ENCODE measurements at places on chromosomes 1 and 21. TPM values are rescaled to one million over a fixed set of nuclear protein-coding genes. Genes with fewer than 3 reads are reported as not detected.

FAM167B gene
- 0.35 TPM for total RNA-seq

MRAP gene
- total RNA-seq = not detected

MARK1 gene
- total RNA-seq = 5.4 TPM

SH3BP5L gene
- total RNA-seq = 23.5 TPM

GPX7 gene
- total RNA-seq = 35.1 TPM

PTPRF gene
- 155 TPM for total RNA-seq

OR10J1 gene
- not detected for total RNA-seq

AMPD1 gene
- total RNA-seq = not detected

KRTAP19-3 gene
- not detected for total RNA-seq

OXCT2 gene
- total RNA-seq = 15.0 TPM

CLDN17 gene
- total RNA-seq = not detected

ZNF496 gene
- 43.9 TPM for total RNA-seq

BSDC1 gene
- total RNA-seq = 56.7 TPM

NR0B2 gene
- not detected for total RNA-seq

TEKT2 gene
- total RNA-seq = 0.29 TPM

LPAR3 gene
- 1.2 TPM for total RNA-seq

EFNA3 gene
- 1.7 TPM for total RNA-seq

TCHHL1 gene
- not detected for total RNA-seq

FAM151A gene
- not detected for total RNA-seq

PAPPA2 gene
- total RNA-seq = 0.14 TPM

PLD5 gene
- total RNA-seq = 3.7 TPM

SELP gene
- total RNA-seq = not detected

TNFSF4 gene
- 0.35 TPM for total RNA-seq

APOBEC4 gene
- total RNA-seq = not detected

KCNH1 gene
- total RNA-seq = 6.9 TPM

RAB42 gene
- 14.5 TPM for total RNA-seq

ALDH9A1 gene
- total RNA-seq = 44.5 TPM

BCAR3 gene
- 64.2 TPM for total RNA-seq

NBPF4 gene
- total RNA-seq = not detected

LRIF1 gene
- total RNA-seq = 11.1 TPM

TNFRSF1B gene
- total RNA-seq = 1.5 TPM

B3GALT5 gene
- total RNA-seq = 7.8 TPM

ZMYM4 gene
- total RNA-seq = 19.8 TPM

SLC30A7 gene
- 15.6 TPM for total RNA-seq

PRKAA2 gene
- 8.4 TPM for total RNA-seq

TEX35 gene
- not detected for total RNA-seq

S100B gene
- not detected for total RNA-seq

DIP2A gene
- total RNA-seq = 20.9 TPM

TNFRSF9 gene
- 0.69 TPM for total RNA-seq

RGS1 gene
- not detected for total RNA-seq

FMOD gene
- 0.17 TPM for total RNA-seq

GPR3 gene
- total RNA-seq = 2.5 TPM

USH2A gene
- total RNA-seq = not detected

GUCA2B gene
- not detected for total RNA-seq

CXADR gene
- total RNA-seq = 22.1 TPM

MIXL1 gene
- total RNA-seq = not detected

PLA2G2F gene
- 4.2 TPM for total RNA-seq

KPRP gene
- total RNA-seq = not detected

KRTAP11-1 gene
- total RNA-seq = not detected

CYP4A22 gene
- not detected for total RNA-seq

C1orf141 gene
- not detected for total RNA-seq

AIRE gene
- not detected for total RNA-seq

SPRR2F gene
- not detected for total RNA-seq

GCSAML gene
- not detected for total RNA-seq

CCDC190 gene
- total RNA-seq = not detected

KDM5B gene
- 18.6 TPM for total RNA-seq

NBPF1 gene
- total RNA-seq = 9.7 TPM

LCE2C gene
- total RNA-seq = not detected
